ENCODE measurements at places on chromosomes 6 and 20. TPM values are rescaled to one million over a fixed set of nuclear protein-coding genes. Genes with fewer than 3 reads are reported as not detected.

The NUS1 gene
- 15.8 TPM for total RNA-seq

The TMEM244 gene
- not detected for total RNA-seq

The ID4 gene
- 0.55 TPM for total RNA-seq

The PI3 gene
- not detected for total RNA-seq

The TLDC2 gene
- not detected for total RNA-seq

The CST8 gene
- total RNA-seq, result not detected

The ULBP3 gene
- total RNA-seq, result 18.3 TPM

The TAAR2 gene
- not detected for total RNA-seq

The TPD52L2 gene
- total RNA-seq, result 119 TPM

The GNMT gene
- not detected for total RNA-seq

The UNC93A gene
- total RNA-seq, result not detected

Measured in HT1080 (cell line).